Activated T-helper 1 cell treated with anti-CD3 and anti-CD28 coated beads, Interleukin-2, amount 50 U/mL, for 16 hours (primary cell): ENCODE measurements at places on chromosomes 2 and 18.
A peak's percentile ranks its signal among the peaks of the same experiment; 100 is the strongest.

DNA sequence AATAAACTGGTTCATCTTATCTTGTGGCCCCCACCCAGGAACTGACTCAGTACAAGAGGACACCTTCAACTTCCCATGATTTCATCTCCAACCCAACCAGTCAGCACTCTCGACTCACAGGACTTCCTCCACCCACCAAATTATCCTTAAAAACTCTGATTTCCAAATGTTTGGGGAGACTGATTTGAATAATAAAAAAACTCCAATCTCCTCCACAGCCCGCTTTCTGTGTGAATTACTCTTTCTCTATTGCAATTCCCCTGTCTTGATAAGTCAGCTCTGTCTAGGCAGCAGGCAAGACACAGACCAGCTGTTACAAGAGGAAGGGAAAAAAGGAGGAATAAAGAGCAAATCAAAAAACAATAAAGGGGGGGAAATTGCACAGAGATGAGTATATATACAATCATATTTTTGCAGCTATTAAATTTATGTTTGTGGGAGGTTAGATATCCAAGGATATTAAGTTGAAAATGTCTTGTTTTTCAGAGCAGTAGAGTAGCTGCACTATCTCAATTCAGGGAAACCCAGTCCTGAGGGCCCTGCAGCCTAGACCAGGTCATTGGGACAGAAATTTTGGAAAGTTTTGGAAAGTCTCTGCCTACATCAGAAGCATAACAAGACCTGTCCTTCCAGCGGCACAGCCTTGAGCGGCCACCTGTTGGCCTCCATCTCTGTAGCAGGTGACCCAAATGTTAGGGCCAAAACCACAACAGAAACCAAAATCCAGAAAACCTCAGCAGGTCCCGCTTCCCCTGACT is 32.8 kb upstream of the SIGLEC15 start:
- DNase-seq: no peak

- no peak for DNase-seq
Measured at GRCh38 chr2:202491514-202491913, 115.4 kb downstream of the BMPR2 start.

- DNase-seq: no peak
Measured at GRCh38 chr2:219461047-219461514, 26.4 kb downstream of the SPEG start.

DNA sequence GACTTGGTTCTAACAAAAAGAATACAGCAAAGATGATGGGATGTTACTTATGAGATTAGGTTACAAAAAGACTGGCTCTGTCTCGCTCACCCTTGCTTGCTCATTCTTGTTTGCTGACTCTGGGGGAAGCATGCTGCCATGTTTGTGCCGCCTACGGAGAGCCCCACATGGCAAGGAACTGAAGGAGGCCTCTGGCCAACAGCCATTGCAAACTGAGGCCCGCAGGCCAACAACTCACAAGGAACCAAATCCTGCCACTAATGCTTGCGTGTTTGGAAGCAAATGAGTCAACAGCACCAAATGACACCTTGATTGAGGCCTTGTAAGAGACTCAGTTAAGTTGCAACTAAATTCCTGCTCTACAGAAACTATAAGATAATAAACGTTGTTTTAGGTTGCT is 297.6 kb upstream of the STON1 start:
- DNase-seq: no peak

DNA sequence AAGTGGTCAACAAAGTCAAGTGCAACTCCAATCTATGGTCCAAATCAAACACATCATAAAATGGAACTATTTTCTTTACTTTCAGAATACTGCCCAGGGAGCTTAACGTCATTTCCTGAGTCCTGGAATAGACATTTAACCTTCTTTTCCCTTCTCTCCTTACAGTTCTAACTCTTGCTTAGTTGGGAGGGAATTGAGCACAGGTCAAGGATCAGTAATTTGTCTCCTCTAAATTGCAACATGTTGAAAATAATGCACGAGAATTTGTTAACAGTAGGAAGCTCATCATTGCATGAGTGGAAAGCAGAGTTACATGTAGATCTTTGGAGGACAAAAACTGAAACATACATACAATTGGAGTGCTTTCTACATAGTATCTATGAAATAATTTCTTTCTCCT is 87.7 kb downstream of the MEP1B start:
- DNase-seq: no peak

DNA sequence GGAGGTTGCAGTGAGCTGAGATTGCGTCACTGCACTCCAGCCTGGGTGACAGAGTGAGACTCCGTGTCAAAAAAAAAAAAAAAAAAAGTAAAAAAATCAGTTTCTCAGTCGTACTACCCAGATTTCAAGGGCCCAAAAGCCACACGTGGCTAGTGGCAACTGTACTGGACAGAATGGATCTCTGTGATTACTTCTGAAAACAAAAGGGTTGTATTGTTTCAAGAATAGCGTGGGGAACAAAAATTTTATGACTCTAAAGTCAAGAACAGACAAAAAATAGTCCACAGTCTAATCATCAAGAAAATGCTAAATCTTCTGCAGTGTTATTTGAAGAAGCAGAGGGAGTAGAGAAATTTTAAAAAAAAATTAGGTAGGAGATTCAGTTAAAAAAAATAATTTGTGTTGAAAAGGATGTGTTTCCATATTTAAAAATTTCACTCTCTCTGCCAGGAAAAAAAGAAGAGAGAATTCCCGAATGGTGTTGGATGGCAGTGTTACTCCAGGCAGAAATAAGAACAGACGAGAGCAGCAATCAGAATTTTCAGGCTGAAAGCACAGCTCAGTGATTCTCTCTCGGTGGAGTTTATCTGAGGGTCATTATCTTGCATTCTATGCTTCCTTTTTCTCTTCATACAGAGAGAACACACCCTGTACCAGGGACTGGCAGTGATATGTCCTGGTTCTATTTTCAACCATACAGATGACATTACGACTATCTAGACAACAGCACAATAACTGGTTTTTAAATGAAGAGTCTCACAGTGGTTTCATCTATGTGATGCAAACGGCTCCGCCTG is 61.8 kb downstream of the CABYR start:
- DNase-seq: no peak

- no peak for DNase-seq
Measured at GRCh38 chr2:239296020-239296932, 104.5 kb downstream of the HDAC4 start.

DNA sequence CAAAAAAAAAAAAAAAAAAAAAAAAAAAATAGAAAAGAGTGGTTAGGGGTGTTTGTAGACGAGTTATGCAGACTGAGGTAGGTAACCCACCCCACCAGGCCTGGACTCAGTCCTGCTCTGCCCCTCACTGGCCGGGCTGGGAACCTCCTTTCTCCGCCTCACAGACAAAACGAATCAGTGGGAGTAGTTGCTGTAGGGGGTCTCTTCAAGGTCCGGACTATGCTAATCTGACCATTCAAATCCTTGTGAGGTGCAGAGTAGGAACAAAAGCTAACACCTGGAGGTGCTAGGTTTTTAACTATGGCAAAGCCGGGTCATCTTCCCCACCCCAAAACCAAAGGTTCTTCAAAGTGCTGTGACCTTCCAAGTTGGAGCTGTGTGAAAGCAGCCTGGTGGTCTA is 223.7 kb downstream of the SLC4A3 start:
- no peak for DNase-seq

DNA sequence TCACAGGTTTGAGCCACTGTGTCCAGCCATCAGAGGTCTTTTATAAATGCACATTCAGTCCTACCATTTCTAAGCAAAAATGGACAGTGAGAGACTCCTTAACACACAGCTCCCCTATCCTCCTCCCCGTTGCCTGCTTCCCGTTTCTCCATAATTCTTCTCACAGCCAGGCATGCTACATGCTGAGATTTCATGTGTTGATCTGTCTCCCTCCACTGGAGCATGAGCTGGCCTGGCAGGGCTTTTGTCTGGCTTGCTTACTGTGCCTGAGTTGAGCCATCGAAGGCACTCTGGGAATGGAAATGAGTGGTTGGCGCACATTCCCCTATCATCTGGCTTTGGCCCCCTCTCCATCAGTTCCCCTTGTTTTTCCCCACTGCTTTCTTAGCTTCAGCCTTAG is 413.5 kb downstream of the PTPRM start:
- DNase-seq: no peak

GRCh38 chr2:37317746-37318145 is 6.9 kb downstream of the PRKD3 start:
- no peak for DNase-seq

DNA sequence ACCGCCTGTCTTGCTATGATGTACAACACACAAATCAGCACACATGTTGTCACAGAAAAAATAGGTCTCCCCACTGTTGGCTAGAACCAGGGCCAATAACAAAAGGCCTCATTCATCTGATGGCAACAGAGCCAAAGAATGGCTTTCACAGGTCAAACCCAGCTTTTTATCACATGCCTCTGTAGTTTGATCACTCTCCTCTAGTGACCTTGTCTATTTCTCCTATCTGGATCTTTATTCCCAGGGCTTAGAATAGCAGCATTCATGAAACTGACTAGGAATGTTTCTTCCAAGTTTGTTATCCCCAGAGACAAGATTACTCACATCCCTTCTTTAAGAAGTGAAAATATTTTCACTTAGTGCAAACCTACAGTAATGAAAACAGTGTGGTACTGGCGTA is 285.8 kb upstream of the GYPC start:
- DNase-seq: no peak

DNA sequence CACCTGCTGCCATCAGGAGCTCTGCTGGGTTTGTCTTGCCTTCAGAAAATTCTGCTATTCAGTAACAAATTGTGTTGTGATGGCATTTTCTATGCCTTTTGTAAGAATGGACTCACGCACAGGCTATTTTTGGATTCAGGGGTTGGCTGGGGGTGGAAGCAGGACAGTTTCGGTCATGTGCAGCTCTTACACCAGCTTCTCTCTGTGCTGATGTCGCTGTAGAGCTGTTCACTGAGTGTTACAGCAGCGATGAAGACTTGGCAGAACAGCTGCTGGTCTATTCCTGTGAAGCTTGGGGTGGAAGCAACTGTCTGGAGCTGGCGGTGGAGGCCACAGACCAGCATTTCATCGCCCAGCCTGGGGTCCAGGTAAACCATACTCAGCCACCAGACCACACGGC is 49.2 kb downstream of the TRPM8 start:
- DNase-seq: no peak

DNA sequence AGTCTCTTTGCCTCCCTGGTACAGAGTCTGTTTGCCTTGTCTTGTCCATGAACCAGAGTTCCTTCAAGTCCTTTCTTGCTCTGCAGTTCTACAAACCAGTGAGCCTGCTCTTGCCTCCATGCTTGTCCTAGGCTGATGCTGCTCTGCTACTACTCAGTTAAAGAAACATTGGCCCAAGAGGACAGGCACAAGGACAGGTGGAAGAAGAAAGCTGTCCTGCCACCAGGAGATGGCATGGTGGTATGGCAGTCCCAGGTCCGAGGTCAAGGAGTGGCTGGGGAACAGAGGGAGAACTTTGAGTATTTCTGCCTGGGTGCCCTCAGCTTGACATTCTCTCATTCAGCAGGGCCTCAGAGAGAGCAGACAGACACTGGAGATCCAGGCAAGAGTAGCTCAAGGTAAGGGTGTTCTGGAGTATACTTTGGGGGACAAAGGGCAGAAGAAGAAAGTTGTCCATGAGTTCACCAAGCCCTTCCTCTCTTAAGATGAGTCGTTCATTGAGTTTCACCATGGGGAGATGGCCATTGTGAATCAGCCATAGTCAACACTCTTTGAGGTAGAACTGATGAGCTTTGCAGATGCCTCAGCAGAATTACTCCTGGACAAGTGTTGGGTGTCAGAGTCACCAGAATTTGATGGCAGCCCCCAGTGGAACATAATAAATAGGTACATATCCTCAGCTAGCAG is 20.4 kb downstream of the TTC32 start:
- no peak for DNase-seq

GRCh38 chr18:35616664-35617423 is 35.3 kb downstream of the GALNT1 start:
- peak; percentile 39 for DNase-seq

- no peak for DNase-seq
Measured at GRCh38 chr2:50612306-50612705, 419.6 kb downstream of the NRXN1 start.

DNA sequence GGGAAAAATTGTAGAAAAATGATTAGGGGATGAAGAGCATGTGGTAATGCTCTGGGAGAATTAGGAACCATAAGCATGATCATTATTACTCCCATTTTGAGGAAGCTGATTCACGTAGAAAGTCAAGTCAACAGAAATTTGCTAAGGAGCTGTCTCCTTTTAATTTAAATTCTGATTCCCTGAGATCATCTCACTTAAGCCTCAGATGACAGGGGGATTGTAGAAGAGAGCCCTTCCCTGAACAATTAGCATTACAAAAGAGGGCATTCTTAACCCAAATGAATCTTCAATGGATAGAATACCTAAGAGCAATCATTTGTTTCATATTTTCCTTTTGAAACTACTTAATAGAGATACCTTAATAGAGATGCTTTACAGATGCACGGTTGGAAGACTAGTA is 267.9 kb downstream of the NYAP2 start:
- DNase-seq: no peak

DNA sequence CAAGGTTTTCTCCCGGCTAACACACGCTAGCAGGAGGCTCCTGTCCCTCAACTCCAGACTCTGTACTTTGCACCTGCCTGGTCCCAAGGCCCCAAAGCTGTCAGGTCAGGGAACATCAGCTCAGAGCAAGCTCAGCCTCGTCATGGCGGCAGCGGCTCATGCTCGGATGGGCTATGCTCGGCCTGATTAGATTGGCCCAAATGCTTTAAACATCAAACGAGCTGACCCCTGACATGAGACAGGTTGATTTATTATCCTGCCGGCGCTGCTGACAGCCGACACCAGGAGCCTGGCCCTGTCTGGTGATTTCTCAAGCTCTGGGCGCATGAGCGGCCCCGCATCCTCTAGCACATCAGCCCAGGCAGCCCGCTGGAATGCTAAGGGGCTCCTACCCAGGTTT is 436.4 kb downstream of the EIPR1 start:
- no peak for DNase-seq

DNA sequence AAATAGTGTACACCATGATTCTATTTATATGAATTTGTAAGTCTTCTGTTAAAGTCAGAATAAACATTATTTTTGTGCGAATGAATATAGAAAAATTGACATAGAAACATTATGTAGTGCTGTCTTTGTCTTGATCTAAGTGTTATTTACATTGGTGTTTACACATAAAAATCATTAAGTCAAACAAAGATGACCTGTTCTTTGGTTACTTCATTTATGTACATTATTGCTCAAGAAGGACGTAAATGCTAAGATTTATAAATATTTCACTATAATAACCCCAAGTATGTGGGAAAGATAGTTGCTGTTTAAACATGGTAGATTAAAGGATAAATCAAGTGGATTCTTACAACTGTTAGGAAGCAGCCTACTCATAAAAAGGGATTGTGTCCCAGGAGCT is 536.8 kb upstream of the DSEL start:
- no peak for DNase-seq

GRCh38 chr2:64832936-64833335 is 156.3 kb upstream of the SLC1A4 start:
- no peak for DNase-seq

GRCh38 chr2:105731511-105731910 is 13.2 kb upstream of the NCK2 start:
- no peak for DNase-seq

- no peak for DNase-seq
Measured at GRCh38 chr2:240460781-240461431, 25.4 kb downstream of the GPC1 start.

- no peak for DNase-seq
Measured at GRCh38 chr18:5106730-5107129, 90.3 kb downstream of the AKAIN1 start.

- DNase-seq: no peak
Measured at GRCh38 chr18:11517704-11518103, 91.7 kb upstream of the SLC35G4 start.

- no peak for DNase-seq
Measured at GRCh38 chr2:88852753-88853402, 161.4 kb downstream of the RPIA start.
